Kidney epithelial cell (primary cell): ENCODE measurements at places on chromosomes 7 and 10.
A peak's percentile ranks its signal among the peaks of the same experiment; 100 is the strongest.

DNA sequence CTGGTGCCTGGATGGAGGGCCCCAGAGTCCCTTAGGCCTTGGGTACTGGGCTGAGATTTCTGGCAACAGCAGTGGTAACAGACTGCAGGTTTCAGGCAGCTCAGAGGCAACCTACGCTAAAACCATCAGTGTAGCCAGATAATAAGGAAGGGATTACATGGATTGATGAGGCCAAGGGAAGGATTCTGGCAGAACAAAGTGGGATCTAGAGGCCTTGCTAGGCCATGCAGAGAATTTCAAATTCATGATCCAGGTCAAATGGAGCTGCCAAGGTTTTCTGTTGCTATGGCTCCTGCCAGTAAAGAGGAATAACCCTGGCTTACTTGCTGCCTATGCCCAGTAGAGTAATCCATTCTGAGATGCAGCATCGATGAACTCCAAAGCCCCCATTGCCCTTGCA is 445.7 kb downstream of the ADRA2A start:
- no peak for DNase-seq

DNA sequence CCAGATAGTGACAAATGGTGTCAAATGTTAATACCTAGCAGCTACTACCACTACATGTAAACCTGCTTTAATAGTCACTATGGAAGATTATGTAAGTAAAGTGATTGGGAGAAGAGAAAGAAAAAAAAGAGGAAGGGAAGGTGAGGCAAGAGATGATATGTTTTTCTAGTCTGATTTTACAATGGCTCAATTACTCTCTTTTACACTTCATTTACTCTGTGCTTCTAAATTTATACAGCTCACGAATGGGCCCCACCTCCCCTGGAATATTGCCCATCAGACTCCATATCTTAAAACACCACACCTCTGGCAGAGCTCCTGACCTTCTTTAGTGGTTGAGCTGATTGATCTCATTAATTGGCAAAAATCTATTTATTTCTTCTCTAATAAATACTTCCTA is 28.0 kb upstream of the IKZF1 start:
- no peak for DNase-seq

GRCh38 chr10:44402465-44403195 is 17.7 kb upstream of the CXCL12 start:
- DNase-seq, result no peak

DNA sequence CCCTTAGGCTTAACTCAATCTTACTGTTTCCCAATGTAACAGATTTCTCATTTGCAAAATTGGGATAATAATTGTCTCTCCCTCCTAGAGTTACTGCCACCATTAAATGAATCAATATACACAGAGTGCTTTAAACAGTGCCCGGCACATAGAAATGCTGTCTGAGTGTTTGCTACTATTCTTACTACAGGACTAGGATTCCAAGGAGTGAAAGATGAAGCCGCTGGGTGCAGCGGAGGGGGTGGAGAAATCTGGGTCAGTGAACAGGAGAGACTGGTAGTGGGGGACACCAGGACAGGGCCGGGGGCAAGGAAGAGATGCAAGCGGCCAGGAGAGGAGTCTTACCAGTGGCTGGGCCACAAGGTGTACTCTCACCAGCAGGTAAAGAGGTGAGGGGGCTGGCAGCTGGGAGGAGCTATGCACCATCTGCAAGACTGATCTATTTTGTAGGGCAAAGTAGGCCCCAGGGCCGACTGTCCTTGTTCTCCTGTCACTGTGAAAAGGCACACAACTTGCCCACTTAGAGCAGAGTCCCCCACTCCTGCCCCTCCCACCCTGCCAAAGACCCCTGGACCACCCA is 18.5 kb upstream of the PRRT4 start:
- DNase-seq, result no peak

- DNase-seq, result no peak
These were observed 111.6 kb upstream of the KLF14 start for GRCh38 chr7:130845581-130846085.

DNA sequence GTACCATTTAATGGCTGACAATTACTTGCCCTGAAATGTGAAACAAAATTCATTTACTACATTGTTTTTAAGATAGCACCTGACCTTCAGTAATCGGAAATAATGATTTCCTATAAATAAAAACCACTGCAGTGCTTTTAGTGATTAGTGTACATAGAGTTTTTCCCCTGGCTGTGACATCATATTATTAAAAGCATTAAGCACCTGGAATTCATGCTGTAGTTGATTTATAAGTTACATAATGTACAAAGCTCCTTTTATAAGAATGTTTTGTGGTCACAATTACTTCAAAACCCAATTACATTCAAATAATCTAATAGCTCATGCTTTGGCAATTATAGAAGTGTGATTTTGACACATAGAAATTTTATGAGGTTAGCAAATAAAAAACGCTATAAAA is 44.3 kb upstream of the EIF4H start:
- DNase-seq, result no peak

- DNase-seq, result no peak
These were observed 99.4 kb downstream of the ZMIZ1 start for GRCh38 chr10:79168210-79168609.

- no peak for DNase-seq
These were observed 244.9 kb downstream of the SEMA3D start for GRCh38 chr7:84941936-84942335.

DNA sequence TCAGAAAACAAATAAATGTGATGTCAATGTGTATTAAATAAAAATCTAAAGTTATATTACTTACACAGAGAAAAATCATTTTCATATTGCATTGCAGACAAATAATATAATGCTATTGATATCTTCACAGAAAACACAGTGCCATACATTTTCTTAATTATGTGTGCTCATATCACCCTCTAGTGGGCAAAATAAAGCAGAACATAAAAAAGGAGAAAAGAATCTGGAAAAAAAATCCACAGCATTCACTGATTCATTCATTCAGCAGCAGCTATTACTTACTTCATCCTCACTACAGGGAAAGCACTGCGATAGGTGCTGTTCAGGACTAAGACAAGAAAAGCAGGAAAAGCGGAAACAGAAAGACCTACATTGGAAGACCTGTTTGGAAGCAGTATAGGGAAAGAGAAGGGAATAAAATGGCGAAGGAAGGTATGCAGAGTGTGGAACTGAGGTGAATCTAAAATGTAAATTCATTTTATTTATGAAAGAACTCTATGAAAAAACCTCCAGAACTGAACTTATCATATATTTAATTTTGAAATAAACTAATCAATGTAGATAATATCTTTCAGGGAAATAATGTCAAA is 73.2 kb downstream of the POT1 start:
- no peak for DNase-seq

GRCh38 chr7:157272351-157273207 is 64.2 kb upstream of the DNAJB6 start:
- no peak for DNase-seq

GRCh38 chr10:131642966-131643365 is 257.8 kb upstream of the PPP2R2D start:
- no peak for DNase-seq

- no peak for DNase-seq
These were observed 8.6 kb downstream of the CALN1 start for GRCh38 chr7:72403458-72404076.

DNA sequence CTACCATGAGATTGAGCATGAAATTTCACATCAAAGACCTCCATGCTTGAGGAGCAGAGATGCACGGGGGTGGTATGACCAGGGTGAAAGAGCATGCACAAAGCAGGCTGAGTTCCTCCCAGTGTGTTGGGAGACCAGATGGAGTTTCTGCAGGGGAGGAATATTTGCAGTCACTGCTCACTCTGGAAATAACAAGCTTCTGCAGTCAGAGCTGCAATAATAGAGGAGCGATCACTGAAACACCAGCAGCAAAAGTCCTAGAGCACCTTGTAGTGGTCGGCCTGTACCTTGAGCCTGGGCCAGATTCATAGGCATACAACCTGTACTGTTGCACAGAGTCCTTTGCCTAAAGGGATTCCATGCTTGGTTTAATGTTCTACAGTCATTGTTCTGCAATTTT is 184.5 kb upstream of the SP8 start:
- no peak for DNase-seq

GRCh38 chr10:103985726-103986125 is 18.8 kb downstream of the SLK start:
- DNase-seq, result no peak

DNA sequence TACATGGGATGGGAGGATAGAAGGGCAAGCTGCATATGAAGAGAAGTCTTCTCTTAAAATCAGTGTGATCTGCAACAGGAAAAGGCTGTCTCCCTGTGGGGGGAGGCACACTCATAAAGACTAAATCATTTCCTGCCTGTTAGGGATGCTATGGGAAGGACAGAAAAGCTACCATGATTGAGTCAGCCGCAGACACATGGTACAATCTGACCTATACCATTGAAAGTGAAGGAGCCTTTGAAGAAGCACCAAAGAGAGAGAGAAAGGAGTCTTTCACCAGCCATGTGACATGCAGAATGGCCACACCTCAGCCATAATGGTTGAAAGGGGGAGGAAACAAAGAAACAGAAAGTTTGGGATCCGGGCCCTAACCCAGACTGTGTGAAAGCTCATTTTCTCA is 29.1 kb downstream of the NUDCD3 start:
- no peak for DNase-seq

- DNase-seq, result no peak
These were observed 180.0 kb upstream of the BMPER start for GRCh38 chr7:33725111-33726025.

GRCh38 chr7:27745064-27745583 is 5.2 kb downstream of the TAX1BP1 start:
- peak; percentile 44 for DNase-seq

DNA sequence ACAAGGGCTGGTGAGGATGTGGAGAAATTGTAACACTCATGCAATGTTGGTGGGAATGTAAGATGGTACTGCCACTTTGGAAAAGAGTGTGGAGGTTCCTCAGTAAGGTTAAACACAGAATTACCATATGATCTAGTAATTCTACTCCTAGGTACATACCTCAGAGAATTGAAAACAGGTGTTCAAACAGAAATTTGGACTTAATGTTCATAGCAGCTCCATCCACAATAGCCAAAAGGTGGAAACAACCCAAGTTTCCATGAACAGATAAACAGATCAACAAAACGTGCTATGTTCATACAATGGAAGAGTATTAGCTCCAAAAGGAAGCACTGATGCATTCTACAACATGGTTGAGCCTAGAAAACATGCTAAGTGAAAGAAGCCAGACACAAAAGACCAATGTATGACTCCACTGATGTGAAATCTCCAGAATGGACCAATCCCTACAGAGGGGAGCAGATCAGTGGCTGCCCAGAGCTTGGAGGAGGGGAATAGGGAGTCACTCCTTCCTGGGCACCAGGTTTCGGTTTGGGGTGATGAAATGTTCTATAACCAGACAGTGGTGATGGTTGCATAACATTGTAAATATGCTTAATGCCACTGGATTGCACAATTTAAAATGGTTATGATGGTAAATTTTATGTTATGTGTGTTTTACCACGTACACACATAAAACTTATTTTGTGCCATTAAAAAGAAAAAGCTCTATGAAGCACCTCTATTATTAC is 5.7 kb upstream of the WDR86 start:
- no peak for DNase-seq

- DNase-seq, result no peak
These were observed 123.6 kb downstream of the PON1 start for GRCh38 chr7:95200741-95201140.

DNA sequence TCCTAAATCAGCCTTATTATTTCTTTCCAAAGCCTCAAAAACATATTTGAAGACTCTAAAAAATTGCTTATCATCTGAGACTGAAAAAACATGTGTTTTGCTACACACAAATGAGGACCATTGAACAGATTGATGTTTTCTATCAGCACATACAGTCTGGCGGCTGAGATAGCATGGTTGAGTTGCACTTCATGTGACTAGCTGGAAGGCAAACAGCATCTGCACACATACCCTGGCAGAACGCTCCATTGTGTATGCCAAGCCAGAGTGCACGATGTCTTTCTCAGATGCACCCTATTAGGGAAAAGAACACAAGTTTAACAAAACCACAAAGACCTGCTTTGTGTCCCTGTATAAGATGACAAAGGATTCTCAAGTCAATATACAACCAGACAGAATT is 33.0 kb downstream of the FAM25A start:
- no peak for DNase-seq

GRCh38 chr10:96222441-96222840 is 48.9 kb downstream of the BLNK start:
- no peak for DNase-seq

- DNase-seq, result no peak
These were observed 30.1 kb upstream of the TNKS2 start for GRCh38 chr10:91768123-91768522.

- no peak for DNase-seq
These were observed 87.6 kb upstream of the AFAP1L2 start for GRCh38 chr10:114491933-114492332.

DNA sequence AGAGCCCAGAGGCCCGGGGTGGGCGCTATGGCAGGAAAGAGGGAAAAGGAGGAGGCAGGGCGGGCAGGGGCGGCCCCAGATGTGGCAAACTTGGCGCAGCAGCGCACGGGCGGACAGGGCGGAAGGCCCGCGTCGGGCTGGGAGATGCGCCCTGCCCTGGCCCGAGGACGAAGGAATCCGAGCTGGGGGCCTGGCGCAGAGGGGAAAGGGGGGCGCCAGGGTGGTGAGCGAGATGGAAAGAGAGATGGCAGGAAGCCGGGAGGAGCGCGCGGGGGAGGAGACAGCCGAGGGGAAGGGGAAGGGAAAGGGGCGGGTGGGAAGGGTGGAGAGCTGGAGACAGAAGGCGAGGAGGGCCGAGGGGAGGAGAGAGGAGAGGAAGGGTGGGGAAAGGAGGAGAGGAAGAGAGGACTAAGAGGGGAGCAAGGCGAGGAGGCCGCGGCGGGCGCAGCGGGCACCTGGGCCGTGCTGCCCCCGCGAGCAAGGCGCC is at the start of gene MARVELD1:
Gene MARVELD1 (plus strand): TSS at position 392 of the 487 bp plus-strand sequence. CDS start 147 bp downstream, outside the sequence.
- DNase-seq, result no peak

GRCh38 chr7:152145853-152146466 is 120.5 kb downstream of the GALNT11 start:
- peak; percentile 5 for DNase-seq

DNA sequence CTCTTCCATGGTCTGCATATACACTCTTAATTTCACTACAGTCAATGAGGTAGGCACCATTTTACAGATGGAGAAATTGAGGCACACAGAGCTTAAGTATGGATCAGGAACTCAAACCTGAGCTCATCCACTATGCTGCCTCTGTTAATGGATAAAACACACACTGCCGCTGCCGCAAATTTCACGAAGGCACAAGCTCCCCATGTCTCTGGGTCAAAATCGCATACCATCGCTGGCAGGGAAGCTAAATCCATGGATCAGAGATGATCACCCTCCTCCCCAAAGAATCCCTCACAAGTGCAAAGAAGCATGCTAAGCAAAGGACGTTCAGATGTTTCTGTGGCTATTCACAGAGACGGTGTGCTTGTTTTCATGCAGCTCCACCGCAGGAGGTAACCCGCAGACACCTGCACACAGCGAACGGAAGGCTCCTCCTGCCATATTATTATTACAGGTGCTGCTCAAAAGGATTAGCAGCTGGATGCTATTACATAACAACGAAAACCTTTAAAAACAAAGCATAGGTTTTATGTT is 109.3 kb downstream of the UBE2H start:
- no peak for DNase-seq
